Stimulated activated CD8-positive, alpha-beta memory T cell treated with anti-CD3 and anti-CD28 coated beads, Interleukin-4, amount 100 ng/mL, for 48 hours (primary cell): ENCODE measurements at places on chromosomes 7 and 10.

DNA sequence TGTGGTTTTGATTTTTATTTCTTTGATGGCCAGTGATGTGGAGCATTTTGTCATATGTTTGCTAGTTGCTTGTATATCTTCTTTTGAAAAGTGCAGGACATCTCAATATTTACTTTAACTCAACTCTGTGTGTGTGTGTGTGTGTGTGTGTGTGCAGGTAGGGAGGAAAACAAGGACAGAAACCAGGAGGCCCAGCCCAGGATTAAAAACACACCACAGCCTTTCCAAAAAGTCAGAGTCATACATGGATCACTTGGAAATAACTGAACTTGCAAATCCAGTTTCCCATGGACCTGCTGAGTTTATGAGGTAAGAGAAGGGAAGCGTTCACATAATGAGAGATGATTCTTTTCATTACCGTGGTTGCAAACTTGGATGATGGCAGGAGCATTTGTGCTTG, 189.9 kb upstream of the LYZL1 start:
- DNase-seq, result no peak

DNA sequence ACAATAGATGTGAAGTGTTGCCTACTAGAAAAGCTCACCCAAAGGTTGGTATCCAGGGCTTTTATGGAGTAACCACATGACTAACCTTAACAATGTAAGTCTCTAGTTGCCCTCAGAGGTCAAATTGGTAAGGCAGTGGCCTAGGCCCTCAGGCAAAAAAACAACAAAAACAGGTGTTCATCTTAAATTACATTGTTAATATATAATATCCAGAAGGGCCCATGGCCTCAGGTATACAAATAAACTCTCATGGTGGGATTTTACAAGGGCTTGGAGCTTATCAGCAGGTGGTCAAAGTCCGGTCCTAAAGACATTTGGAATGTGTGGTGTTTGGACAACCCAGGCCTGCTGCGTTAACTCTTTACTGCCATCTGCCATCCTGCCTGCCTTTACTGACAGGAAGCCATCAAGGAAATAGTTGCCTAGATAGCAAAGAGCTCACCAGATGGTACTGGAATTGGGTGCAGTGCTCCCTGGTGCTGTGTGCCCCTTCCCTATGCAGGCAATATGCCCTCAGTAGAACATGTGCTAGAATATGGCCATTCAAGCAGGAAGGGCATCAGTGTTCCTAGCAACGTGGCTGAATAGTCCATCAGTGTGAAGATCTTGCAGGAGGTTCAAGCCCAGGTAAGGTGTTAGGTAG, 36.2 kb downstream of the TOMM7 start:
- no peak for DNase-seq

DNA sequence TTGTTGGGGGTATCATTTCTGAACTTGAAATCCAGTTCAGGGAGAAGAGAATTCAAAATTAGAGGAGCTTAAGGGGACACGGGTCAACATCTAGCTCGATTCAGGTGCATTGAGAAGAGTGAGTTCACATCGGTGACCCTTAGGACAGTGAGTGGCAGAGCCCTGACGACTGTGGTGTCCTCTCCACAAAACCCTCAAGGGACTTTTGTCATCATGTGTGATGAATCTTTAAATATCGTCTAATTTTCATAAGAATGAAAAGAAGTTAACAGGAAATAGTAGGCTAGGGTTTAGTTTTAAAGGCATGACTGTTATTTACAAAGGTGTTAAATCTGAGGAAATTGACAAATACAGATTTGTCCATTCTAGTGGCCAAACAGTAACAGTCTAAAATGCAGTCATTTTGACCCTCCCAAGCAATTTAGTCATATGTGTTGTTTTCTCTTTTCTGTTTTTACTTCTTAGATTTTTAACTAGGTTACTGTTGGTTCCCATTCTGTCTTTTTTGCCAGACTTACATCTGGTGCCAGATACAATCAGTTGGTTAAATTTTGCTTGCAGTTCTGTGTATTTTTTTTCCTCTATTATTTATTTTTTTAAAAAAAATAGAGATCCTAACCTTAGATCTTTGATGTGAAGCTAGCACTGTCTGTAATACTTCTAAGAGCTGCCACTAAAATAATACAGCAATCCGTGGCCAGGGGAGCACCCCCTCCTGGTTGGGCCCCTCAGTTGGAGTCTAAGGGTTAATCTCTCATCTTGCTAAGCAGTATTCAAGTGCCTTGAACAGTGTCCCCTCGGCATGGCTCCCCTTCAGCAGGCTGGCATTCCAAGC, 34.9 kb upstream of the SH2B2 start:
- DNase-seq, result no peak

DNA sequence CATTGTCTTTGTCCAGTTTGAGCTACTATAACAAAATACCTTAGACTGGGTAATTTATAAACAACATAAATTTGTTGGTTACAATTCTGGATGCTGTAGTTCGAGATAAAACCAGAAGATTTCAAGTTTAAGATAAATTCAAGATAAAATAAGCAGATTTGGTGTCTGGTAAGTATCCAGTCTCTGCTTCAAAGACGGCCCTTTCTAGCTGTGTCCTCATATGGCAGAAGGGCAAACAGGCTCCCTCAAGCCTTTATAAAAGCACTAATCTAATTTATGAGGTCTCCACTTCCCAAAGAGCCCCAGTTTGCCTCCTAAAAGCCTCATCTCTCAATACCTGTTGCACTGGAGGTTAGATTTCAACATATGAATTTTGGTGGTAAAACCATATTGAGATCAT, 31.1 kb upstream of the SGCE start:
- no peak for DNase-seq

- DNase-seq, result no peak
Observed at GRCh38 chr10:88082391-88082790, 219.0 kb downstream of the PTEN start.

DNA sequence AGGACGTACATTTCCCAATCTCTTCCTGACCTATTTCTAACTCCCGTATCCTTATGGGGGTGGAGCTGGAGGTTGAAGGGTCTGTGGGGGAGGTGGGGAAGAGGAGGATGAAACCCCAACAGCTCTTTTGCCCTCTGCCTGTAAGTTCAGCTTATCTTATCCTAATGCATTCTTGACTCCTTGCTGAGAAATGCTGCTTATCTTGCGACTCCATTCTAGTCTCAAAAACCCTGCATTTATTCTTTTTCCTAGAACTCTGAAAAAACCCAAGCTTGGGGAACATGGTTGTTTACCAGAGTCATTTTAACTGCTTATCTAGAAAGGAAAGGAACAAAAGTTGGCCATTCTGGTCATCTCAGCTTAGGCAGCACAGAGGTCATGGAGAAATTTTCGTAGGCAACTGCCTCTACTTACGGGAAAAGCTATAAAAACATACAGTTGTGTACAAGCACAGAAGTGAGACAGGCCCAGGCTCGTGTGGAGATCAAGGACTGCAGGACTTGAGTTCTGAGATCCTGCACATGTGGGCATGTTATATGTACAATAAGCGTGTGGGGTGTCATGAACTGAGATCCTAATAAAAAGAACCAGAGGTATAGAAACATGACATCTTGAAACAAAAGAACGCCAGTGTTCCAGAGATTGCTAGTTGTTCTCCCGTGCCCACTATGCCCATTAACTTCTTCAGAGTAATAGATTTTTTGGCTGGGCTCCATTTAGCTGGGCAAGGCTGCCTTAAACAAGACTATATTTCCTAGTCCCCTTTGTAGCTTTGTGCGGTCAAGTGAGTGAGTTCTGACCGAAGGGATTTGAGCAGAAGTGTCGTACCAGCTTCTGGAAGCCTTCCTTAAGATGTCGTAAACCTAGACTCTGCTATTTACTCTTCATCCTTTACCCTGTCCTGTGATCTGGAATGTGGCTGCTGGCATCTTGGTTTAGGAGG, 9.6 kb downstream of the INMT start:
- no peak for DNase-seq

DNA sequence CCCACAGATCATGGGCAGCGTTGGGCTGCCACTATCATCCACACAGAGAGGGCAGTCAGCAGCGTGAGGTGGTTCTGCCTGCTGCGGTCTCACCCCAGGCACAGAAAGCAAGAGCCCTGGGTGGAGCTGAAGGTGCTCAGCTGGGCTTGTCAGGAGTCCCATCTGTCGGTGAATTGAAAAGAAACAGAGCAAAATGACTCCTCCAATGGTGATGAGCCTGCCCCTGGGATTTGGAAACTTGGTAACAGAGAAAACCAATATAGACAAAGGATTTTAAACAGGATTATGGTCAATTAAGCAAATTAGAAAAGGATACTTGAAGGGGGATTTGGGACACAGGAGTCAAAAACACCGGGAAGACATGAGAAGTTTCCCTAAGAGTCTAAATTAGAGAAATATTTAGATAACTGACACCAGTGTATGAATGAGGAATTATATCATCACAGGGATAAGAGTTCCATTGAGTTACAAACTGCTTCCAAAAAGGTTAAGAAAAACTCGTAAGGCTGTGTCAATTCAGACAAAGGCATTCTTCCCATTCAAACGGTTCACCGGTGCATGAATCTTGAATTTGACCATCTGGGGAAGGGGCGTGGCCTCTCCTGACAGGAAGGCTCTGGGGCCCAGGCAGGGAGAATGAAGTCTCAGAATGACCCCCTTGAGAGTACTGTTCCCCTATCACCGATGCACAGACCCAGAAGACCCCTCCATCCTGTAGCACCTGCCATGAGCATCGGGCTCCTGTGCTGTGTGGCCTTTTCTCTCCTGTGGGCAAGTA, 70.0 kb upstream of the PRSS58 start:
- no peak for DNase-seq

GRCh38 chr10:62348029-62348428, 26.1 kb upstream of the ZNF365 start:
- no peak for DNase-seq

GRCh38 chr7:88069093-88069492, 135.0 kb downstream of the ADAM22 start:
- DNase-seq, result no peak

DNA sequence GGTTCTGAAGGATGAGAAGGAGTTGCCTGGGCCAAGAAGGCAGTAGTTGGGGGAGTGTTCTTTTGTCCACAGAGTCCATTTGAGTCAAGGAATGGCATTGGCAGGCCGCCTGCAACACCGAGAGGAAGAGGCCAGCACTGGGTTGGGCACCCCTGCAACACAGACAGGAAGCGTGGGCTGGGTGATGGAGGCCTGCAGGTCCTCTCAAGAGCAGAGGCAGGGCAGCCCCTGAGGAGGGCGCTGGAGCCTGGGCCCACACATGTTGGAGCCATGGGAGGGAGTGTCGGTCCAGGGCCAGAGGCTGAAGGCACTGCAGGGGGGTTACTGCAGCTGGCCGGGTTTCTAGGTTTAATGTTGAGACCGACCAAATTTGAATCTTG, 137.3 kb downstream of the PTPN20 start:
- peak; percentile 33 for DNase-seq

DNA sequence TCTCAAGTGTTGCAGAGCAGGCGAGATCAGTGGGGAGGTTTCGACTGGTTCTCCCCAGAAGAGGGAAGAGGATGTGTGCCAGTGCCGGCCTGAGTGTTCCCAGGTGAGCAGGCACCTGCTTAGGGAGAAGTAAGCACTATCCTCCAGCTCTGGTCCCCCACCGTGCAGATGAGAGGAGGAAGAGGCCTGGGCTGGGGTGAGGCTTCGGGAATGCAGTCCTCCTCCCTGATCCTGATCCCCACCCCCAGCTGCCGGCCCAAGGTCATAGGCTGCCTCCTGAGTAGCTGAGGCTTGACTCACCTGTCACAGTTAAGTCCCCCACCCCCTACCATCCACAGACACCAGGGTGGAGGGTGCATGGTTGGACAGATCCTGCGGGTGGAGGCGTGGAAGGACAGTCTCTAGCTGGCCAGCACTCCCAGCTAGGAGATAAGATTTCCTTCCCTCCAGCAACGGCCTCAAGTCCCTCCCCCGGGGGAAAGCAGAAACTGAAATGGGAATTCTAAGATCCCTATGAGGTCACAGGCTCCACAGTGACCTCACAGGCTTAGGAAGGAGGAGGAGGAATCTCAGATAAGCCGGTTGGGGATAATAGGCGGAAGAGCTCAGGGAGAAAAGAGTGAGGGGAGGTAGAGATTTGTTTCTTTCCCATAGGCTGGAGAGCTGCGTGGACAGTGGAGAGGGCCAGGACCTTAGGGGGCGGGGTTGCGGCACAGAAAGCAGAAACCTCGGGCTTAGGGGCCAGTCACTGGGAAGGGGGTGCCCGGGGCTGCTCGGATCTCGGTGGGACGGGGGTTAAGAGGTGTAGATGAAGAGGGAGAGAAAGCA, 1.0 kb downstream of the LRCH4 start:
- no peak for DNase-seq

DNA sequence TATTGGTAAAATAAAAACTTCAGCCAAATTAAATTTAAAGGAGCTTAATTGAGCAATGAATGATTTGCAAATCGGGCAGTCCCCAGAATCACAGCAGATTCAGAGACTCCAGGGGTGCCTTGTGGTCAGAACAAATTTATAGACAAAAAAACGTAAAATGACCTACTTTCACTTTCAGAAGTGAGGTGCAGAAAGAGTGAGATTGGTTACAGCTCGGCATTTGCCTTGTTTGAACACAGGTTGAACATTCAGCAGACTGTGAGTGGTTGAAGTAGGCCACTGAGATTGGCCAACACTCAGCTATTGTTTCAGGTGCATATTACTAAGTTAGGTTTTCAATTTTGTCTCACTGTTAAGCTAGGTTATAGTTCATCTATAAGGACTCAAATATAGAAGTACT, 153.4 kb downstream of the BICC1 start:
- DNase-seq, result no peak
